ENCODE measurements at places on chromosomes 5 and 9. TPM values are rescaled to one million over a fixed set of nuclear protein-coding genes. Genes with fewer than 3 reads are reported as not detected.

NIM1K gene
- 0.48 TPM for total RNA-seq

GRCh38 chr9:98995059-98995671 lies 51.5 kb downstream of the COL15A1 start:
- H3K27ac ChIP-seq = peak overlapping the region; percentile 44
- no peak overlapping the region for H3K4me3 ChIP-seq
- H3K4me1 ChIP-seq = no peaks in the 10 kb centered on the region
- H3K27me3 ChIP-seq = no peaks in the 10 kb centered on the region
- DNase-seq = no peak
- H3K36me3 ChIP-seq = no peaks in the 10 kb centered on the region

CDH6 gene
- 1.4 TPM for total RNA-seq

DNA sequence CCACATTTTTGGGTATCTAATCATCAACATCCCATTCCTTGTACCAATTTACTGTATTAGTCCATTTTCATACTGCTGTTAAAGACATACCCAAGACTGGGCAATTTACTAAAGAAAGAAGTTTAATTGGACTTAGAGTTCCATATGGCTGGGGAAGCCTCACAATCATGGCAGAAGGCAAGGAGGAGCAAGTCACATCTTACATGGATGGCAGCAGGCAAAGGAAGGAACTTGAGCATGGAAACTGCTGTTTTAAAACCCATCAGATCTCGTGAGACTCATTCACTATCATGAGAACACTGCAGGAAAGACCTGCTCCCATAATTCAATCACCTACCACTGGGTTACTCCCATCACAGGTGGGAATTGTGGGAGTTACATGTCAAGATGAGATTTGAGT lies 95.4 kb upstream of the SLCO6A1 start:
- no peaks in the 10 kb centered on the region for H3K4me1 ChIP-seq
- no peaks in the 10 kb centered on the region for H3K27me3 ChIP-seq
- no peaks in the 10 kb centered on the region for H3K36me3 ChIP-seq
- no peak overlapping the region for H3K27ac ChIP-seq
- no peak overlapping the region for H3K4me3 ChIP-seq

ACOT12 gene
- total RNA-seq = not detected

GRCh38 chr5:175609526-175609925 lies 48.3 kb upstream of the HRH2 start:
- no peaks in the 10 kb centered on the region for H3K4me1 ChIP-seq
- H3K4me3 ChIP-seq = no peak overlapping the region
- no peak for DNase-seq

GRCh38 chr5:18244309-18244708 lies 610.0 kb downstream of the TAF11L14 start:
- no peak for DNase-seq
- H3K27ac ChIP-seq = no peak overlapping the region
- no peaks in the 10 kb centered on the region for H3K27me3 ChIP-seq
- no peaks in the 10 kb centered on the region for H3K36me3 ChIP-seq
- H3K4me1 ChIP-seq = no peaks in the 10 kb centered on the region
- H3K4me3 ChIP-seq = no peak overlapping the region

Measured in breast epithelium (tissue), 4 donors.